ENCODE measurements at places on chromosomes 7 and 10. TPM values are rescaled to one million over a fixed set of nuclear protein-coding genes. Genes with fewer than 3 reads are reported as not detected.

Gene SH2B2
- total RNA-seq, result 11.4 TPM

Gene ARHGEF5
- 22.6 TPM for total RNA-seq

Gene GIMAP4
- total RNA-seq, result 0.13 TPM

Gene KEL
- not detected for total RNA-seq

Gene GPER1
- 0.55 TPM for total RNA-seq

Gene LAMB4
- total RNA-seq, result not detected

Gene MYH16
- 0.89 TPM for total RNA-seq

Gene TBC1D12
- 14.2 TPM for total RNA-seq

Gene WDR37
- 15.1 TPM for total RNA-seq

Gene EBLN1
- not detected for total RNA-seq

Gene PIK3CG
- total RNA-seq, result 0.50 TPM

Gene LIPM
- not detected for total RNA-seq

Gene TMEM184A
- total RNA-seq, result 5.8 TPM

Gene NUTM2D
- total RNA-seq, result 4.0 TPM

DNA sequence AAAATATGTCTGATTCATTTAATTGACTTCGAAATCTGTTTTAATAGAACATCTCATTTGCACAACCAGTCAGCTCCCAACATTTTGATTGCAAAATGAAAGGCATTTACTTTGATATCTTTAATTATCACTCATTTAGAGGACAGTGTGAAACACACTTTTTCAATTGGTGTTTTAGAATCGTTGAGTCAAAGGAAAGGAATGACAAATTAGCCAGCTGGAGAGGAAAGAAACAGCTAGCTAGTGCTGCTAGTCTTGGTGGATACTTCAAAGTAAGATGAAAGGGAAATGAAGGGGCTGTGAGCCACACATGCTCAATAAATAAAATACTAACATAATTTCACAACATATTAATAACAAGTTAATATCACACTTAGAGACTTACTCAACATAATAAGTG, 570.2 kb downstream of the PHTF2 start:
- no peak for DNase-seq

GRCh38 chr7:121113288-121113687, 124.8 kb downstream of the CPED1 start:
- no peak for DNase-seq

DNA sequence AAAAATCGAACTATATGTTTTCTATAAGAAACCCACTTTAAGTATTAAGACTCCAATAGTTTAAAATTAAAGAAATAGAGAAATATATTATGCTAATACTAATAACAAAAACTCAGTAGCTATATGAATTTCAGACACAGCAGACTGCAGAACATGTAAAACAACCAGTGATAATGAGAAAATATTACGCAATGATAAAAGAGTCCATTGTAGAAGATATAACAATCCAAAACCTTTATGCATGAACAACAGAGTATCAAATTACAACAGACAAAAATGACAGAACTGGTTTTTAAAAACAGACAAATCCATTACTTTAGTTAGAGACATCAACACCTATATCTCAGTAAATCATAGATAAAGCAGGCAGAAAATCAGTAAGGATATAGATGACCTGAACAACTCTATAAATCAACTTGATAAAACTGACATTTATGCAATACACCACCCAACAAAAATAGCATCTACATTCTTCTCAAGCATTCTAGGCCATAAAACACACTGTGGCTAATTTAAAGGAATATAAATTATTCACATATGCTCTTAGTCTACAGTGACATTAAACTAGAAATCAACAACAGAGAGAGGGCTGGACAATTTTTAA, 669.5 kb upstream of the GHITM start:
- no peak for DNase-seq

GRCh38 chr7:114303301-114303700, 111.3 kb upstream of the FOXP2 start:
- DNase-seq, result no peak

GRCh38 chr7:106704000-106704840, 43.3 kb upstream of the CCDC71L start:
- DNase-seq, result no peak

DNA sequence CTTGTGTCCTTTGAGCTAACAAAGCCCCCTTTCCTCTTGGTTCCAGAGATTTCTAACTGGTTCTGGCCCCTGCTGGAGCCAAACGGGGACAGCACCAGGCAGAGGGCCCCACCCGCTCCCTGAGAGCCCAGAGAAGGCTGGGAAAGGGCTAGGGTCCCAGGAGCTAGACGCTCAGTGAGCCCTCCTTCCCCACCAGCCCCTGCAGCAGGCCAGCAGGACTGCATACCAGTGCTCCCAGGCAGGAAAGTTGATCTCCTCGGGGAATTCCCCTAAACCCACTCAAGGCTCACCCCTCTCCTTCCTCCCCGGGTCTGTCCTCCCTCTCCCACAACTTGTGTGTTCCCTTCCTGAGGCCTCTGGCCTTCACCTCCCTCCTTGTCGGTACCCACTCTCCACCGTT, 47.7 kb downstream of the PAX2 start:
- no peak for DNase-seq

GRCh38 chr7:47188136-47188535, 393.8 kb downstream of the TNS3 start:
- DNase-seq, result no peak

GRCh38 chr7:1520539-1521234, 9.8 kb upstream of the MAFK start:
- DNase-seq, result no peak

DNA sequence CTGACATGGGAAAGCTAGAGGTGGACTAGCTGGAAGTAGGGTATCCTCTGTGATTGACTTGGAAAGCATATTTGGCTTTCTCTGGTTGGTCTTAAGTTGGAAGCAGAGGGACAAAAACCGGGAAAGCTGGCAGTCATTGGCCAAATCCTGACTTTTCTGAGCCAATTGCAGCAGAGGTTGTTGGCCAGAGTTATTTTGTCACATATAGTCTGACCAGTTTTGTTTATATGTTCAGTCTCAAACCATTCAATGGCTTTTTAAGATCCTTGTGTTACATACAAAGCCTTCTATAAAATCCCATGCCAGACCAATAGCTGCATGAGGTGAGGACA, 6.3 kb downstream of the CFAP69 start:
- no peak for DNase-seq

DNA sequence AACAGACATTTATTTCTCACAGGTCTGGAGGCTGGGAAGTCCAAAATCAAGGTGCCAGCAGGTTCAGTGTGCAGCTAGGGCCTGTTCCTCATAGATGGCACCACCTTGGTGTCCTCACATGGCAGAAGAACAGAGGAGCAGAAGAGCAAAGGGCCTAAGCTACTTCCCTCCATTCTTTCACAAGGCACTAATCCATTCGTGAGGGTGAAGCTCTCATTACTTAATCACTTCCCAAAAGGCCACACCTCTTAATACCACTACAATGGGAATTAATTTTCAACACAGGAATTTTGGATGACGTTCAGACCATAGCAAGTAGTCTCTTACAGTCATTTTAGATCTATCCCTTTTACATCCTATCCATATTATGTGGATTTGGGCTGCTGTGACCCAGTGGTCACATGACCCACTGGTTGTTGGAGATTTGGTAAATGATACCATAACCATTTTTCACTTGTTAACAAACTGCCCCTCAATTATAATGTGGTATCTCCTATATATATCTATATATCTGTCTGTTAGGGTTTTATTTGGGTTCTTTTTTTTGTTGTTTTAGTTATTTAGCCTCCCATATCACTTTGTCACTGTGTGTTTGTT, 63.4 kb downstream of the BBS9 start:
- DNase-seq, result no peak

GRCh38 chr10:100327007-100327717, 2.9 kb downstream of the PKD2L1 start:
- DNase-seq, result no peak
